Umbilical cord (tissue), 2 donors: ENCODE measurements at places on chromosomes 16 and 17. TPM values are rescaled to one million over a fixed set of nuclear protein-coding genes. Genes with fewer than 3 reads are reported as not detected.

CHST5 gene
- total RNA-seq = 1.4 TPM

DNA sequence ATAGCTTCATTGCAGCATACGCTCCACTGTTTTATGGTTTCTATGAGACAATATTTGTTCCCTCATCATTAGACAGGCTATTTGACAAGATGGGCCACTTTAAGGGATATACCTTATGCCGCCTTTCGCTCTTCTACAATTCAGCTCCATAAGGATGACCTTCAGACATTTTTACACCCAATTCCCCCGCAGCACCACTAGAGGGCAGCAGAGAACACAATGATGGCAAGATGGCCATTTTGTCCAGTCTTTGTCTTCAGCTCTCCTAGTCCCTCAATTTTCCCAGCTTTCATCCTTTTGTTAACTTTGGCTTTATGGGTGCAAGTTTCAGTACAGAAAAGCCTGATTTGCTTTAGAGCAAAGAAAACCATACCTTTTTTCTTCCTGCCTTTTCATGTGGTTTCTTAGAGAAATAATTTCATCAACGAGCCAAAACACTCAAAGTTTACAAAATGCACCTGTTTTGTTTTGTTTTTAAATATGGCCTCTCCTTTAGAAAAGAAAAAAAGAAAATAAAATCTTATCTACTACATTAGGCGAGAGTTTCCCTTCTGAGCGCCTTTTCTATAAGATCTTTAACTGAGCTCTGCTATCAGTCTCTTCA lies 355.3 kb downstream of the TOX3 start:
- DNase-seq = peak; percentile 74

GRCh38 chr17:76417499-76418143 lies 33.2 kb downstream of the SPHK1 start:
- no peak for DNase-seq

DNA sequence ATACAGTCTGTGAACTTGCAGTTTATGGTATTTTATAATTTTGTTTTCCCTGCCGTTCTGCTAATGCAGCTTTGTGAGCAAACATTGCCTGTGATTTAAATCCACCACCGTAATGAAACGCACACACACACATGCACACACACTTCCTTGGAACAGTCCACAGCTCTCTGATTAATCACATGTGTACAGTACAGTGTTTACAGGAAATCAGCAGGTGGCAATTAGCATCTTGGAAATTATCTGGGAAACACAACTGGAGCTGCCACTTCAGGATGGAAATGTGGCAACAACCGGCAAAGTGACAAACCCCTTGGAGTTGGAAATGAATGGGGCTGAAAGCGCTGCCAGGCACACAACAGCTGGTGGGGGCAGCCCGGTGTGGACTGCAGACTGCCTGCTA lies 12.9 kb upstream of the ZKSCAN2 start:
- no peak for DNase-seq

- DNase-seq = peak; percentile 42
Observed at GRCh38 chr17:49455272-49455861, 39.7 kb upstream of the NGFR start.

GRCh38 chr17:78329263-78330059 lies 30.4 kb downstream of the SOCS3 start:
- DNase-seq = no peak

DNA sequence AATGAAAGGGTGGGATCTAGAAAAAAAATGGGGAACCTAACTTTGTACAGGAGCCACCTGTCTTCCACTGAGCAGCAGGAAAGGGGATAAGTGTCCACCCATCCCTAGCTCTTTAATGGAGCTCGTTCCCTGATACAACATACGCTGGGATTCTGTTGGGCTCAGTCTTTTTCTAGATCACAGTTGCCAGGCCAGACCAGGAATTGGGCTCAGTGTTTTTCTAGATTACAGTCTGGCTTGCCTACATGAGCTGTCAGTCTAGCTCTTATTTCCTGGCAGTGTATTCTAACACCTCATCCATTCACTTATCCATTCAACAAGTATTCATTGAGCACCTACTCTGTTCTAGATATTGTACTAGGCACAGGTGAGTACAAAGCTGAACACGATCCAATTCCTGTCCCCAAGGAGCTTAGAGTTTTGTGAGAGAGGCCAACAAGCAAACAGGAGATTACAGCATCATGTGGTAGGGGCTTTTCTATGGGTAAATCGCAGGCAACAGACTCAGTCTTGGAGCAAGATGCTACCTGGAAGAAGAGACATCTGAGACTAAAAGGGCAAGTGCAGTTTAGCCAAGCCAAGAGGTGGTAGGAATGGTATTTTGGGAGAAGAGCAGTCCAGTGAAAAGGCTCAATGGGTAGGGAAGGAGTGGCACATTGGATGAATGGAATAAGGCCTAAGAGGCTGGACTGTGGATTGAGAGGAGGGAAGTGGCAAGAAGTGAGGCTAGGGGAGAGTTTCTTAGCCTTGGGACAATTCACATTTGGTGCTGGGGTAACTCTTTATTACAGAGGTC lies 138.0 kb upstream of the HS3ST2 start:
- no peak for DNase-seq

ACSM2A gene
- total RNA-seq = 5.1 TPM

DNAI2 gene
- total RNA-seq = not detected

FAAP100 gene
- 26.0 TPM for total RNA-seq

- no peak for DNase-seq
Observed at GRCh38 chr16:69328854-69329316, 1.5 kb downstream of the PDF start.

MEIOC gene
- 8.9 TPM for total RNA-seq

KIF18B gene
- 1.4 TPM for total RNA-seq

DNA sequence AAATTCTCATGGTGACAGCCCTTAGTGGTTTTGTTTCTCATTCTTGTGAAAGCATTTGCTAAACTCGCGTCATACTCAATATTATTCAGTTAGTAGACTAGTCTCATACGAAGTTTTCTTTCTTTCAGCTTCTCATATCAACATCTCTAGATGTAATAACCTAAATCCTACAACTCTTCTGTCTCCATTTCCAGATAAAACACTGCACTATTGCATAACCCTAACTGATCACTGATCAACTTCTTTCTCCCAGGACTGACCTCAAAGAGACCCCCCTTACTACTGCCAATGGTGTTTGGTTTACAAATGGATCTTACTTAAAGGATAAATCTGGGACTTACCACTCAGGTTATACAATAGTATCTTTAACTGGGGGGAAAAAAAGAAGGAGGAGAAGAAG lies 36.3 kb upstream of the TEKT1 start:
- DNase-seq = no peak

DNA sequence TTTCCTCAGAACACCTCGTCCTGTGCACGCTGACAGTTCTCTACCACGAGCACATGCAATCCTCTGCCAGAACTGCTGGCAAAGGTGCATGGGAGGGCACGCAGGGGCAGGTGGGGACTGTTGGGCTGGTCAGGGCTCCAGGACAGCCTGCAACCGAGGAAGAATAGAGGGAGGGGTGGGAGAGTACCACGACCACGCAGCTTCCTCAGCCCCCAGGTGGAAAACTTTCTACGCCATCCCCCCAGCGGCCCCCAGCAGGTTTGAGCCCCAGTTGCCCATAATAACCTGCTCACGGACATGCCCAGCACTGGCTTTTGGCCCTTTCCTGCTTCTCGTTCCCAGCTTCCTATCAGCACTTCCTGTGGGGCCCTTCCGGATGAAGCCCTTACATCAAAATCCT lies 199.3 kb downstream of the C16orf95 start:
- no peak for DNase-seq

GPT2 gene
- 9.6 TPM for total RNA-seq

DNA sequence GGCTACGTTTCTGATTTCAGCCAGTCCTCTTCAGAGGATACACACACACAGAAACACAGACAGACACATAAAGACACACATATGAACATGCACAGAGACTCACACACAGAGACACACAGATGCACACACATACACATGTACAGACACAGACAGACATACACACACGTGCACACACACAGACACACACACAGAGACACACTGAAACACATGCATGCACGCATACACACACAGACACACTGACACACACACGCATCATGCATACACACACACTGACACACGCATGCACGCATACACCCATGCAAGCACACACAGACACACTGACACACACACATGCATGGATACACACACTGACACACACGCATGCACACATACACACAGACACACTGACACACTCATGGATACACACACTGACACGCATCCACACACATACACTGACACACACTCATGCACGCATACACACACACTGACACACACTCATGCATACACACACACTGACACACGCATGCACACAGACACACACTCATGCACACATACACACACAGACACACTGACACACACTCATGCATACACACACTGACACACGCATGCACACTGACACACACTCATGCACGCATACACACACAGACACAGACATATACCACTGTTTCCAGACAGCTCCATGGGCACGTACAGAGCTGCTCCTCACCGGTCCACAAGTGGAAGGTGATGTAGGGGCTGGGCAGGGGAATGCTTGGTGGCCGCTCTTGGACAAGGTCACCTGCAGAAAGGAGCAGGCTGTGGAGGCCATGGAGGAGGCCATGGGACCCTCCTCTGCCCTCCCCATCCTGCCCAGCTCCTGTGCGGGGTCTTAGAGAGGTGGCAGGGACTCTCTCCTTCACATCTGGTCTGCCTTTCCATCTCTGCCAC lies 30.1 kb upstream of the MFSD6L start:
- no peak for DNase-seq

CDR2L gene
- 3.1 TPM for total RNA-seq

AOC2 gene
- total RNA-seq = 1.4 TPM

CNOT1 gene
- 58.0 TPM for total RNA-seq

CA4 gene
- total RNA-seq = not detected

GRCh38 chr17:78719630-78720298 lies 62.3 kb downstream of the CYTH1 start:
- DNase-seq = no peak

DNA sequence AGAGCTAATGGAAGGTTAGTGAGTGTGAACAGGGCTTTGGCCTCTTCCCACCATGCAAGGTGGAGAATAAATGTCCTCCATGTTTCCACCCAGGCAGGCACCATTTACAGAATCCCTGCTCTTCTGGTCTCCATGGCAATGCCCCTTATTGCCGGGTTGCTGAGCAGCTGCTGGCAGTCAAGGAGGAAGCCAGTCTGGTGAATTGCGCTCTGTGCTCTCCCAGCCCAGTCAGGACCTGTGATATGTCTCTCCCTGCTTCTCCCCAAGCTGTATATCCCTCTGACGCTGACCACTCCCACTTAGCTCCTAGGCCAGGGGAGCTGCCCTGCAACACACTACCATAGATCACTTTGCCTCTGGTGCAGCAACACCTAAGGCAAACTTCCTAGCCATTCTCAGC lies 402.1 kb upstream of the ERCC4 start:
- no peak for DNase-seq

DNA sequence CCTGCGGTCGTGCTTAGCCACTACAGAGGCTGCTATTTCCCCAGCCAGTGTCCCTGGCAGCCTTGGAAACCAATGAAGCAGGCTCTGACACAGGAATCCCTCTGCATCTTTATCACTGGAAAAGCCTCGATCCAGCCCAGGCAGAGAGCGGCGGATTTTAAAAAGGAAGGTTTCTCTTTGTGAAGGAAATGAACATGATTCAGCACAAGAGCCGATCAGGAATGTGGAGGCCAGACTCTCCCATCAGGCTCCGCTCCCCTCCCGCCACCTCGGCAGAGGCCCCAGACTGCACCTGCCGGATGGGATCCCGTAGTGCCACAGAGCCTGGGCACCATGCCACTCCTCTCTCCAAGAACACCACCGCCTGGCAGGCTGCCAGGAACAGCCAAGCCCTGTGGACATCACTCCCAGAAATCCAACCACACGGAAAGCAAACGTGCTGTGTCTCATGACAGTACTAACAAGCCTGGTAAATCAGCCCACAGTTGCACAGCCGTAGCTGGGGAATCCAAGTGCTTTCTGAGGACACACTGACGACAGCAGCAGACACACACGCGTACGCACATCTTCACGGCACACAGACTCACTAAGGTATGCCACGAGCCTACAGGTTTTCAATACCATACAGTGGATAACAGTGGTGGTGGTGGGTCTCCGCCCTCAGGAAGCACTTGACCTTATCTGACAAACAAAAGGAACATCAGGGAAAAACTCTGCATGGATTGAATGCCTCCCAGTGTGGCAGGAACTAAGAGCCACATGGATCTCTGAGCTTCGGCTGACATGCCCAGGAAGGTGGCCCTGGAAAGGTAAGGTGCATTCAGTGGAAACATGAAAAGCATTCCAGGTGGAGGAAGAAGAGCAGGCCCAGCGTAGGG lies 5.4 kb downstream of the LRRC75A start:
- DNase-seq = peak; percentile 92

SMPD3 gene
- 0.48 TPM for total RNA-seq

DNA sequence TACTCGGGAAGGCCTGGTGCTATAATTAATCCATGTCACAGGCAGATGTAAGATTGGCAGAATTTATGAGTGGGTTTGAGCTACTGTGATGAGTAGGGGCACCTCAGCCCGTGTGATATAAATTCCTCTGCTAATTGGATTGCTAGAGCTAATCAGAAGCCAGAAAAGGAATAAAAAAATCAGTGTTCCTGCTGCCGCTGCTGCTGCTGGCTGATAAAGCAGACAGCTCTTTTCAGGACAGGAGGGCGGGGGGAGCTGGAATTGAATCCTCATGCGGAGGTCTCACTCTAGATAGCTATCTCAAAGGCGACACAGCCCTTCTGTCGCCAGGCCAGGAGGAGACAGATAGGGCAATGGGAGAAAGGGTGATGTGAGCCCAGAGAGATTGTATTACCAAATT lies 182.7 kb upstream of the ZFHX3 start:
- DNase-seq = no peak

- peak; percentile 2 for DNase-seq
Observed at GRCh38 chr17:59028328-59028727, 78.4 kb downstream of the TRIM37 start.

DNA sequence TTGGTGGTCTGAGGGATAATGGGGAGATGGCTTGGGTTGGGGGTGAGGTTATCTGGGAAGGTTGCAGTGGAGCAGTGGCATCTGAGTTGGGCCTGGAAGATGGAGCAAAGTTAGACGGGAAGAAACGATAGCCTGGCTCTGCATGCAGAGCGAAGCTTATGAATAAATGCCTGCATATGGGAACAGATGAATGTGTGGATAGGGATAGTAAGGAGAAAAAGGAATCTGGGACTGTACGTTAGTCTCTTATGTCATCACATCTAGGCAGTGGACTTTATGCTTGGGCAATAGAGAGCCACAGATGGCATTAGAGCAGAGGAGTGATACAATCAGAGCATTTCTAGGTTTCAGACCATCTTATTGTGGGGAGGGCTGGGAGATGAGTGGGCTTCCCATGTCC lies 33.0 kb downstream of the CPNE2 start:
- no peak for DNase-seq

- DNase-seq = no peak
Observed at GRCh38 chr16:83554096-83554495, 253.7 kb upstream of the HSBP1 start.

- peak; percentile 41 for DNase-seq
Observed at GRCh38 chr17:65888649-65889048, 303.3 kb downstream of the CEP112 start.

DNA sequence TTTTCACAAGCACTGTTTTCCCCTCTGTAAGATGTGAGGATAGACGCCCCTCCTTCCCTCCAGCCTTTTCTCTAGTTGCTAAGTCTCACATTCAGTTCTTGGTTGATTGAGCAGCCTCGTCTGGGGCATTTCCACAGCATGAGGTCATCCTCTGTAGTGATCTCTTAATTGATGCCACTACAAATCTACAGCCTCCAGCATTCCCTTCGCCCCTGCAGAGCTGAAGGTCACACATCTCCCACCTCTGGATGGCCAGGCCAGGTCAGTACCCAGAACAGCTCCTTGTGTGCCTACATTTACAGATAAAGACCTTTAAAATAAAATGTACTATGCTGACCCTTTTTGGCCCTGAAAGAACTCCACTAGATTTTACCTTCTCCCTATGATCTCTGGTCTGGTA lies 32.5 kb upstream of the CDH11 start:
- DNase-seq = no peak

GRCh38 chr16:87384162-87384874 lies 742 bp upstream of the FBXO31 start:
- DNase-seq = no peak
